Right ventricle myocardium inferior (tissue), 1 donor: ENCODE measurements at places on chromosomes 4 and X. TPM values are rescaled to one million over a fixed set of nuclear protein-coding genes. Genes with fewer than 3 reads are reported as not detected.

Gene RP2
- total RNA-seq, result 3.8 TPM

Gene ARHGEF38
- not detected for total RNA-seq

Gene CCDC149
- total RNA-seq, result 11.4 TPM

Gene SOD3
- total RNA-seq, result 63.4 TPM

Gene FAT4
- 6.5 TPM for total RNA-seq

Gene ARHGAP4
- total RNA-seq, result 9.7 TPM

Gene ADH4
- total RNA-seq, result not detected

Gene EMCN
- total RNA-seq, result 46.4 TPM

Gene LIMCH1
- total RNA-seq, result 294 TPM

Gene HPSE
- 1.8 TPM for total RNA-seq

Gene CT45A1
- total RNA-seq, result not detected

Gene DSPP
- not detected for total RNA-seq

Gene FAM9A
- total RNA-seq, result not detected

Gene SMARCA1
- total RNA-seq, result 30.2 TPM

Gene SLC10A7
- total RNA-seq, result 4.4 TPM

Gene PCYT1B
- total RNA-seq, result not detected

Gene H2BW2
- not detected for total RNA-seq

Gene MEPE
- not detected for total RNA-seq

Gene SLC2A9
- total RNA-seq, result 9.6 TPM

Gene HPGD
- total RNA-seq, result 1.1 TPM

Gene NMU
- total RNA-seq, result not detected

Gene NPNT
- 4.7 TPM for total RNA-seq

Gene MBNL3
- total RNA-seq, result 27.5 TPM

Gene NAP1L3
- total RNA-seq, result 0.76 TPM

Gene MRFAP1
- total RNA-seq, result 234 TPM

Gene PAGE5
- total RNA-seq, result not detected
